CMK (cell line): ENCODE measurements at places on chromosomes 2 and 18.

DNA sequence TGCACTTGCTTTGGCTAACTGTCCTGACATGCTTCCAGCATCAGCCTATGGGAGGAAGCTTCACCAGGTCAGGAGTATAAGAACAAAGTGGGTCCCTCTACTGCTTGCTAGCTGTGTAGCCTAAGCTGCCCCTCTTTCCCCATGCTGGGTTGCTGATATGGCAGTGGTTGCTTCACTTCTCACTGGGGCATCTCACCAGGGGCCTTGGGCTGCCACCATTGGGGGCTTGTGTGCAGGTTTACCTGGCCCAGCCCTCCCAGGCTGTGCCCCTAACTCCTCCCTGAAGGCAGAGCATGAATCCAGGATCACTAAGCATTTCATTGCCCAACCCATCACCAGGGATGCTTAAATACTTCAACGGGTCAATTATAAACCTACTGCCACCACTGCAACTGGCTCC lies 817.1 kb upstream of the TMEFF2 start:
- no peak for DNase-seq

DNA sequence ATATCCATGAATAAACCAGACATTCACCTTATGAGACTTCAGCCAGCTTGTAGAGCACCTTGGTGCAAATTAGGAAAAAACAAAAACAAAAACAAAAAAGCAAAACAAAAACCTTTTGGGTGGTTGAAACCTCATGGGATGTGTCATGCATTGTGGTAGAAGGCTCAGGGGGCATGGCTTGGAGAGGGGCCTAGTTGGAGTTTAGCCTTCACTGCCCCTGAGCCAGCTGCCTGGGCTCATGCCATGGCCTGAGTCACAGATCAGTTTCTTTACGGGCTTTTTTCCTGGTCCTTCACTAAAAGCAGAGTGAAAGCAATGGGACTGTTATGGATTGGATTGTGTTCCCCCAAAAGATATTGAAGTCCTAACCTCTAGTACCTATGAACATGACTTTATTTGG lies 22.0 kb upstream of the DAPL1 start:
- no peak for DNase-seq

DNA sequence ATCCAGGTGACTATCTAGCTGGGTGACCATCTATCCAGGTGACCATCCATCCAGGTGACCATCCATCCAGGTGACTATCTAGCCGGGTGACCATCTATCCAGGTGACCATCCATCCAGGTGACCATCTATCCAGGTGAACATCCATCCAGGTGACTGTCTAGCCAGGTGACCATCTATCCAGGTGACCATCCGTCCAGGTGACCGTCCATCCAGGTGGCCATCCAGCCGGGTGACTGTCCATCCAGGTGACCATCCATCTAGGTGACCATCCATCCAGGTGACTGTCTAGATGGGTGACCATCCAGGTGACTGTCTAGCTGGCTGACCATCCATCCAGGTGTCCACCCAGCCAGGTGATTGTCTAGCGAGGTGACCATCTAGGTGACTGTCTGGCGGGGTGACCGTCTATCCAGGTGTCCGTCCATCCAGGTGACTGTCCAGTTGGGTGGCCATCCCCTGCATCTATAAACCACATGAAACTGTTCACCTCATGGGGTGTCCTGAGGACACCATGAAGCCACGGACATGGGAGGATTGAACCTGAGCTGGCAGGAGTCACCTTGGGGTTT lies 305.3 kb downstream of the NDUFA10 start:
- DNase-seq, result no peak

DNA sequence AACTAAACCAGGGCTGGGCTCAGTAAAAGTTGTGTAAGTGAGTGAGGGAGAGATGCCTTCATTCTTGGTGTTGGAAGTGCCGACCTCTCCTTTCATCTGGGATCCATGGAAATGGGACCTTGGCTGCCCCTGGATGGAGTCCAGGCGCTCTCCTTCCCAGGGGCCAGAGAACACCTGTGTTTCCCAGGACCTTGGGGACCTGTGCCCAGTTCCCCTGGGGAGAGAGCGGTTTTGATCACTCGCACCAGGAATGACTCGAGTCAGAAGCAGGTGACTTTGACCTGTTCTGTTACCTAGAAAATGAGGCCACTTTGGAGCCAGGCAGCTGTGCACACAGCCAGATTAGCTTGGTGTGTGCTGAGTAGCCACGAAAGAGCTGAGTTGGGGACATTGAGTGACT lies 97.3 kb downstream of the SH3BP4 start:
- no peak for DNase-seq

GRCh38 chr2:102037681-102038080 lies 45.9 kb downstream of the IL1R2 start:
- no peak for DNase-seq

- DNase-seq, result no peak
Observed at GRCh38 chr2:23532391-23533337, 147.7 kb downstream of the KLHL29 start.

DNA sequence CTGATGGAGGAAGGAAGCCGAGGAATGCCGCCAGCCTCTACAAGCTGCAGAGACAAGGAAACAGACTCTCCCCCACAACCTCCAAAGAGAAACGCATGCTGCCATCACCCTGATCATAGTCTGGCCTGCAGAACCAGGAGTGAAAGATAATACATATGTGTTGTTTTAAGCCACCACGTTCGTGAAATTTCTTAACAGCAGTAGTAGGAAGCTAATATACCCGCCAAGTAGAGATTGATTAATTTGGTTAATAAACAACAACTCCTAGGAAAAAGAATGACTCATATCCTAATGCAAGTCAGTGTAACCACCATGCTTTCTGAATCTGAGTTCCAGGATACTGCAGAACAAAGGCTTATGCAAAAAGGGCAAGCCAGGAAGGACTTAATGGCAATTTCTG lies 36.6 kb downstream of the LONRF2 start:
- DNase-seq, result no peak

DNA sequence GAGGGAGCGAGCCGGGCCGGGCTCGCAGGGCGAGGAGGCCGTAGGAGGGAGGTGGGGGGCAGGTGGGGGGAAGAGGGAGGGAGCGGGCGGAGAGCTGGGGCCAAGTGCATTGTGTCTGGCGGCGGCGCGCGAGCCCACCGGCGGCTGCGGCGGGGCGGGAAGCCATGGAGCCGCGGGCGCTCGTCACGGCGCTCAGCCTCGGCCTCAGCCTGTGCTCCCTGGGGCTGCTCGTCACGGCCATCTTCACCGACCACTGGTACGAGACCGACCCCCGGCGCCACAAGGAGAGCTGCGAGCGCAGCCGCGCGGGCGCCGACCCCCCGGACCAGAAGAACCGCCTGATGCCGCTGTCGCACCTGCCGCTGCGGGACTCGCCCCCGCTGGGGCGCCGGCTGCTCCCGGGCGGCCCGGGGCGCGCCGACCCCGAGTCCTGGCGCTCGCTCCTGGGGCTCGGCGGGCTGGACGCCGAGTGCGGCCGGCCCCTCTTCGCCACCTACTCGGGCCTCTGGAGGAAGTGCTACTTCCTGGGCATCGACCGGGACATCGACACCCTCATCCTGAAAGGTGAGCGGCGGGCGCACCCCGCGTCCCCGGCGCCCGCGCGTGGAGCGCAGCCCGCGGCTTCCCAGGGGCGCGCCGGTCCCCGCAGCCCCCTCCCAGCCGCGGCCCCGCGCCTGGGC lies at the start of gene TMEM178A:
Gene TMEM178A (plus strand): TSS at position 107 of the 680 bp plus-strand sequence. CDS start 58 bp downstream, at position 165.
- no peak for DNase-seq

DNA sequence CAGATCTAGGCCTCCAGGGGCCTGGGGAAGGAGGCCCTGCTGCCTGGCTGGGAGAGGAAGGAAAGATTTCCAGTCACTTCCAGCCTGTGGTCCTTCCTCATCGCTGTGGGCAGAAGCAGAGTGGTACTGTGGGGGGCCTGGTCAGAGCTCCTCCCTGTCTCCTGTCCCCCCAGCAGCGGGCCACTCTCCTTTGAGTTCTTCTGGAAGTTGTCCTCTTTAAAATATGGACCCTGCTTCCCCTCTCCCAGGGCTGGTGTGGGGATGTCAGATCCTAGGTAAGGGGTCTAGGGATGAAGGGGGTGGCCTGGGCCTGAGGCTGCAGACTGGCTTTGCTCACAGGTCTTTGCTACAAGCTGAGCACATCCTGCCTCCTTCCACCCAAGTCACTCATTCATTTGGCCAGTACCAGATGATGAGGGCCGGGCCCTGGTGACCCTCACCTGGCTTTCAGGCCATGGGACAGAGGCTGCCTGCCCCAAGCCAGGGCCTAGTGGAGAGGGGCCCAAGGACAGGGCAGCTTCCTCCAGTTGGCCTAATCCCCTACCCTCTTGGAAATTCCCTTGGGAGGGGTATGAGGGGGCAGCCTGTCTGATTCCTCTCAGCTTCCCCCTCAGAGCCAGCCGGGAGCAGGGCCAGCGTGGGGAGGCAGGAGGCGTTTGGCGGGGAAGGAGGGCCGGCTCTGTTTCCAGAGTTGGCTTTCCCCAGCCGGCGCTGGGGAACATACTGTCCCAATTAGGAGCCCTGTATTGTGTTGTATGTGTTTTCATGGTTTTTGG lies 231.9 kb downstream of the DYSF start:
- no peak for DNase-seq

DNA sequence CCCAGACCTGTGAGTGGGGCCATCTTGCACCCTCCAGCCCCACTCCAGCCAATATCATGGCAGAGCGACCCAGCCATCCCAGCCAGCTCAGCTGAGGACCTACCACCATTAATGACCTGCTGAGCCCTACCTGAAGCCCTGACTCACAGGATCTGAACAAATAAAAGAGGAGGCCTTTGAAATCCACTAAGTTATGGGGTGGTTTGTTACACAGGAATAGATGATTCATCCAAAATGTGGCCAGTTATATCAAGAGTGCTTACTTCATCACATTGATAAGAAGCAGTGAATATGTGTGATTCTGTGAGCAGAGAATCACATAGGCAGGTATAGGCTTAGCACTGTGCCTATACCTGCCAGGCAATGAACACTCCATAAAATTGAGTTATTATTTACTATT lies 34.7 kb upstream of the FAM124B start:
- no peak for DNase-seq

GRCh38 chr2:211837706-211838105 lies 700.9 kb downstream of the ERBB4 start:
- no peak for DNase-seq

DNA sequence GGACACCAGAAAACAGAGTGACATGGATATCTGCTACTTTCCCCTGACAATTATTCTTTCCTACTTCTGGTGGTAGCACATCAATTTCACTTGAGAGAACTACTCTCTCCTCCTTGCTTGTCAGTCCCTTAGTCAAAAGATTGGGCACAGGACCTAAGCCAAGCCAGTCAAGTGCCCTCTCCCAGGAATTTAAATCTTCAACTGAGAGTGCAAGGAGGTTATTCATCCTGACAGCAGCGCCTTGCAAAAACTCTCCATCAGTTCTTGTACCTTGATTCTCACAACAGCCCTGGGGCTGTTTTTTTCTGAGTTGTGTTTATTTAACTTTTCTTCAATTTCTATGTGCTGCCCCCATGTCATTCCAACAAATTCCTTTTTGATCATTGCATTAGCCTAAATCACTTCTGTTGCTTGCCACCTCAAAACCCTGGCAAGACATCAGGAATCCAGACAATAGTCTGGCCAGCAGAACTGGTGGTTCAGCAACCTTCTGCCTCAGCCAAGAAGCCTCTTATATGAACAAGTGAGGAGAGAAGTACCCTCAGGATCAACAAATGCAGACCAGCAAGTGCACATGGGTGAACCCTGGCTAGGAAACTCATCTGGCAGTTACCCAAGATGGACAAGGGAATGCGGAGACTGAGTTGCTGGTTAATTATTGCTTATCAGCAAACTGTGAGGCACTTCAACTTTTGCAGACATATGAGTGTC lies 19.4 kb downstream of the COL4A3 start:
- DNase-seq, result no peak

- no peak for DNase-seq
Observed at GRCh38 chr2:145609951-145610350, 1090.0 kb upstream of the ZEB2 start.

- DNase-seq, result no peak
Observed at GRCh38 chr2:232481322-232482140, 6.1 kb downstream of the ECEL1 start.

DNA sequence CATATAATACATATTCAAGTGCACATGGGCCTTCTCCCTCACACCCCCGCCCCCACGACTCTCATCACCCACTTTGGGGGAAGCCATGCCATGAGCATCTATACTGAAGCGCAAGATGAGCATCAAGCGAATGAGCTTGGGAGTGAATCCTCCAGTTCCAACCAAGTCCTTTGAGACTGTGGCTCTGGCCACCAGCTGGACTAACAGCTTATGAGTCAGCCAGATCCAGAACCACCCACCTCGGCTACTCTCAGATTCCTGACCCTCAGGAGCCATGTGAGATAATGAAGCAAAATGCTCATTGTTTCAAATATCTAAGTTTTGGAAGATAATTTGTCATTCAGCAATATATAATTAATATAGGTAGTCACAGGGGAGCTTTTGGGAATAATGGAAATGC lies 22.2 kb upstream of the IL1RL1 start:
- no peak for DNase-seq

DNA sequence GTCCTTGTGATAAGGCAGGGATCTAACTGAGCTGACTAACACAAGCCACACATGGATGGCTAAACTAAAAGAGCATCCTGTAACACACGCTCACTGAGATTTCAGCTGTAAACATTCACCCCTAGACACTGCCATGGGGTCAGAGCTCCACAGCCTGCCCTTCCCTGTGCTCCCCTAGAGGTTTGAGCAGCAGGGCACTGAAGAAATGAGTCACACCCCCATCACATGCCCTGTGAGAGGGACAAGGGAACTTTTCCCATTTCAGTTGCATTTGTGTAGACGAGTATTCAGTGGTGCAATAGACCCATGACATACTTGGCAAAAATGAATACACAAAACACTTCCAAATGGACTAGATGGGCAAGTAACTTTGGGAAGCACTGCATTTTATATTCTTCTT lies 402.4 kb upstream of the LRRTM1 start:
- no peak for DNase-seq

GRCh38 chr2:178819992-178820391 lies 12.8 kb upstream of the TTN start:
- DNase-seq, result no peak

- DNase-seq, result no peak
Observed at GRCh38 chr18:70374154-70374553, 85.3 kb downstream of the SOCS6 start.

DNA sequence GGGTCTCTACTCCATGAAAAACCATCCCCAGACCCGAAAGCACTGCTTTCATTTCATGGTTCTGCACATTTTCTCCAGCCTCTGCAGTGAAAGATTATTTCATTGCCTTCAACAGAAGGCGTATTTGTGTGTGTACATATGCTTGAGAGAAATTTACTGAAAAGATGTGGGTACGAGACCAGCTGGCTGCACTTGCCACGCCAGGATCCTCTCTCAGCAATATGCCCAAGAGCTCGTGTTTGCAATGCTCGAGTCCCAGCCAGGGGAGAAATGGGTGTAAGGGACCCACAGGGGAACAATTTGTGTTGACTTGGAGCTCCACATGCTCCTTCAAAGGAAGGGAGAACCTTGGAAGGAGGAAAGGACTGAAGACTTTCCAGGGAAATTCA lies 37.3 kb downstream of the TMEM177 start:
- DNase-seq, result no peak

DNA sequence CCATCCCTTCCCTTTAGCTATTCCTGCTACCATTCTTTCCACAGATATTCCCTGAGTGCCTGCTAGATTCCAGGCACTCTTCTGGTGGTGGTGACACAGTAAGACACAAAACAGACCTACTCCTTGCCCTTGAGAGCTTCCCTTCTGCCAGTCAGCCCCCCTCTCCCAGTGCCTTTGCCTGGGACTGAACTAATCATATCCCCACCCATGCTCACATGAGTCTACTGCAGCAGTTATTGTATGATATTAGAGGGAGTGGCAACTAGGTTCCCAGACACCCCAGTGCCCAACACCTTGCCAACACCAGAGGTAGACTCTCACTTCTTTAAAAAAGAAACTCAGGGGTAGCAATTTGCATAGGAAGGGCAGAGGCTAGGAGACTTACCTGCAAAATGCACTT lies 7.2 kb upstream of the LBH start:
- DNase-seq, result no peak
